OCI-M1 (cell line): ENCODE measurements at places on chromosomes 7 and 10.
A peak's percentile ranks its signal among the peaks of the same experiment; 100 is the strongest.

- DNase-seq, result no peak
Measured at GRCh38 chr10:124649214-124649613, 95.0 kb downstream of the FAM53B start.

DNA sequence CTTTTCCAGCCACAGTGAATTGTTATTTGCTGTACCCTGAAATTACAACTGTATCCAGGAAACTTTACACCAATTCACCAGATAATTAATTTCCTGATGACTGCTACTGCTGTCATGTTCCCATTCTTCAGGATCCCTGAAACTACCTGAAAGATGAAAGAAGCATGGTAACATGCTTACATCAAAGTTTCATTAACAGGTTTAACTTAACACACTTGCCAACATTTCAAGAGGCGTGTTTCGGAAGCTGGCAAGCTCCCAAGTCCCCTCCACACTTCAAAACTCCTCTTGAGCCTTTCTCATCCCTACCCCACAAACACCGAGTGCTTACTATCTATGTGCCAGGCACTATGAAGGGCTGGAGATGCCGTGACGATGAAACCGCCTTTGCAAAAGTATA, 88.6 kb downstream of the MPP7 start:
- DNase-seq, result no peak

DNA sequence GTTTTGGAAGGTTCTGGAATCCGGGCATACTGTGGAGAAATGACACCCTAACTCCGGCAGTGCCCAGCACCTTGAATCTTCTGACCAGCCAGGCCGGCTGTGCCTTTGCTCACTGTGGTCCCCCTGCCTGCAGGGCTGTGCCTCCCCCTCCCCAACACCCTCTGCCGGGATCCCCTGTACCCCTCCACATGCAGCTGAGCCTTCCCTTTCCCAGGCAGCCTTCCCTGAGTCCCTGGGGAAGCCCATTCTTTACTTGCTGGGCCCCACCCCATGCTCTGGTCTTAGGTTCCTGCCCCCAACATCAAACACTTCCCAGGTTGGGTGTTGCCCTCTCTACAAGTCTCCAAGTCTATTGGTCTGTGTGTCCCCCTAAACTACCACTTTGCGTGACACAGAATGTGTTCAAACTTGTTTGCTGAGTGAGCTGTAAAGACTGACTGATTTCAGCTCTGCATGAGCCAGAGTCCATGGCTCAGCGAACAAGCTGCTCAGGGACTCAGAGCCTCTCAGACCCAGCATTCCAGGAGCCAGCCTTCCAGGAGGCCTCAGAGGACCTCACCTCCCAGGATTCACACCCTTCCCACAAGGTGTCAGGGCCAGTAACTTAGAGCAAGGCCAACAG, 31.6 kb downstream of the CALML5 start:
- no peak for DNase-seq

- no peak for DNase-seq
Measured at GRCh38 chr10:29244978-29245377, 43.9 kb upstream of the LYZL1 start.

DNA sequence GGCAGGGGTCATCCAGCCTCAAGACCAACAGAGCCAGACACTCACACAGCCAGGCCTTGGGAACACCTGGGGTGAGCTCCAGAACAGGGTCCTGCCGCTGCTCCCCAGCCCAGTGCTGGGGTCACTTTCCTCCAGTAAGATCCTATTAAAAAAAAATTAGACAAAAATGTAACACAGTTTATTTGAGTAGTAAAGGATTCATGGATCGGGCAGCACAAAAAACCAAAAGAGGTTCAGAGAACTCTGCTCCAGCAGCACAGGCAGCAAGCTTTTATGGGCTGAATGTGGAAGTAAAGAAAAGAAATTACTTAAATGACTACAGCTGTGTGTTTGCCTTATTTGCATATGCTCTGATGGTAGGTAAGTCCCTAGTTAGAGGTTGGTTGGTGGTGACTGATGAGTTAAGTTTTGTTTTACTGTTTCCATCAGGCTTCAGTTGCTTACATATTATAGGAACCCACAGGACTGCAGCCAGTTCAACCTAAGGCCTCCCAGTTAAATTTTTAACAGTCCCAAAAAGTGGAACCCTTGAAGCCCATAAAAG, 80.5 kb upstream of the FGFR2 start:
- no peak for DNase-seq

DNA sequence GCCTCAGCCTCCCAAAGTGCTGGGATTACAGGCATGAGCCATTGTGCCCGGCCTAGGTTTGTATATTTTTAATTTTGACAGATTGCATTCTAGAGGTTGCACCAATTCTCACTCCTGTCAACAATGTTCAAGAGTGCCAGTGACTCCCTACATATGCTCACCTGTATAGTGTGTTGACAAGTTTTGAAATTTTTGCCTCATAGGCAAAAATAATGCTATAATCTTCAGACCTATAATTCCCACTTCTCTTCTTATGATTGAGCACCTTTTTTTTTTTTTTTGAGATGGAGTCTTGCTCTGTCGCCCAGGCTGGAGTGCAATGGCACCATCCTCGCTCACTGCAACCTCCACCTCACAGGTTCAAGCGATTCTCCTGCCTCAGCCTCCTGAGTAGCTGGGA, 139.7 kb downstream of the EVX1 start:
- DNase-seq, result no peak

GRCh38 chr10:96448021-96448457, 65.7 kb downstream of the TLL2 start:
- DNase-seq, result no peak

DNA sequence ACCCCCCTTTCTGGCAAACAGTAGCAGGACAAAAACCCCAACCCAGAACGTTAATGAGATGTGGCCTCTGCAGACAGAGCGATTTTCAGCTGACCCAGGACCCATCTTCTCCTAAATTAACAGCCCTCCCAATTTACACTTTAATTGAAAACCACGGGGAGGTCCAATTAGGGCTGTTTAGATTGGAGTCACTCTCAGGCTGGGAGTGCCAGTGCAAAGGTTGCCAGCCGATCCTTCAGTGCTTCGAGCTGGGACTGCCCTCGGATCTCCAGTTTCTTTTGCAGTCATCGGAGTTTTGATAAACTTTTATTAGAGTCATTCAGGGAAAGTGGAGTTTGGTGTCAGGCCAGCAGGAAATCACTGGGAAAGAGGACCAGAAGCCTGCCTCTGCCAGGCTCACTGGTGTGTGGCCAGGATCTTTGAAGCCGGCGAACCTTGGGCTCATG, 108.0 kb downstream of the DOCK1 start:
- DNase-seq, result no peak

DNA sequence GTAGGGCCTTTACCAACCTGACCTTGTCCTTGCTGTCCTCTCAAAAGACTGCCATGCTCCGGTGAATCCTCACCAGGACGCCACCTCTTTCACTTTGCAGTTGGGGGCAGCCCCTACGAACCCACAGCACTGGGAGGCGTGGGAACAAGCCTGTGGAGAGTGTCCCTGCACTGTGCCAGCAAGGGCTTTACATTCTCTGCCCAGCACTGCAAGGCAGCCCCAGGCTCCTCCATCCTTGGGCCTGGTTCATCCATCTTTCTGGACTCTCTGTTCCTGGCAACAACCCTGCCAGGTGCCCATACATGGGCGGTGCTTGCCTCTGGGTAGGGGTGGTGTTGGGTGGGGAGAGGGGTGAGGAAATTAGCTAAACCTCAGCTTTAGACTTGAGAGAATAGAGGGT, 1.4 kb downstream of the CHAT start:
- no peak for DNase-seq

GRCh38 chr7:156184164-156184563, 371.9 kb upstream of the SHH start:
- DNase-seq, result no peak

GRCh38 chr10:119991066-119991465, 98.5 kb downstream of the SEC23IP start:
- no peak for DNase-seq

- no peak for DNase-seq
Measured at GRCh38 chr7:27159266-27160144, 3.0 kb upstream of the HOXA7 start.

GRCh38 chr7:132603220-132603833, 27.1 kb upstream of the PLXNA4 start:
- DNase-seq, result no peak

- no peak for DNase-seq
Measured at GRCh38 chr10:121681997-121682687, 83.9 kb upstream of the FGFR2 start.

GRCh38 chr7:4824120-4824775, 37.6 kb downstream of the PAPOLB start:
- no peak for DNase-seq

GRCh38 chr10:73262105-73262730, 9.8 kb upstream of the MRPS16 start:
- peak; percentile 83 for DNase-seq

DNA sequence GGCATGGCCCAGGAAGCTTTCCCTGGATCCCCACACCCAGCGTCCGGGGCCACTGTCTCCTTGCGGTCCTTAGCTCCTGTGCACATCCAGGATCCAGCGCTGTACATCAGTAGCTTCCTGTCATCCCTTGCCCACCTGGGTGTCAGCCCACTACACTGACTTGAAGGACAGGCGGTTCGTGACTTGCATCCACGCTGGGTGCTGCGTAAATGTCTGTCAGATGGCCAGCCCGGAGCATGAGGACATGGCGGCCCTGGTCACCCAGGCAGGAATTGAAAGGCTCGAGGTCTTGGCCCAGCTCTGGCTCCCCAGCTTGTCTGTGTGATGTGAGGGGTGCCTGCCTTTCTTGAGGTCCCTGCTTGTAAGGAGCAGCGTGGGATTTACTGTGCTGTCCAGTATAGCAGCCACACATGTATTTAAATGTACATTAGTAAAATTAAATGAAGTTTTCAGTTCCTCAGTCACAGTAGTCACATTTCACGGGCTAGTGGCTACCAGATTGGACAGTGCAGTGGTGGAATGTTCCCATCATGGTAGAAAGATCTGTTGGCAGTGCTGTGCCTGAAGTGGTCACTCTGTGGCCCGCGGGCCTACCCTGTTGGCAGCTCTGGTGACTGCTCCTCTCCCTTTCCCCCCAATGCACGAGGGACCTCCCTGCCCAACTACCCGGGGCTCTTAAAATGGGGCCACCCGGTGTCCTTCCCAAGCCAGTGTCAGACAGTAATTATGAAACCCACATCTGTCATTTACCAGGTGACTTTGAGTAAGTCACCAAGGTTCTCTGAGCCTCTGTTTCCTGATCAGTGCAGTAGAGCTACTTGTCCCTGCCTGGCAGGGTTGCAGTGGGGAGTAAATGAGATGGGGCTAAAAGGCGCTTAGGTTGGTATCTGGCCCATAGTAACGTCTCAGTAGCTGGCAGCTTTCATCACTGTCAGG, 97.8 kb upstream of the PPIF start:
- DNase-seq, result no peak

DNA sequence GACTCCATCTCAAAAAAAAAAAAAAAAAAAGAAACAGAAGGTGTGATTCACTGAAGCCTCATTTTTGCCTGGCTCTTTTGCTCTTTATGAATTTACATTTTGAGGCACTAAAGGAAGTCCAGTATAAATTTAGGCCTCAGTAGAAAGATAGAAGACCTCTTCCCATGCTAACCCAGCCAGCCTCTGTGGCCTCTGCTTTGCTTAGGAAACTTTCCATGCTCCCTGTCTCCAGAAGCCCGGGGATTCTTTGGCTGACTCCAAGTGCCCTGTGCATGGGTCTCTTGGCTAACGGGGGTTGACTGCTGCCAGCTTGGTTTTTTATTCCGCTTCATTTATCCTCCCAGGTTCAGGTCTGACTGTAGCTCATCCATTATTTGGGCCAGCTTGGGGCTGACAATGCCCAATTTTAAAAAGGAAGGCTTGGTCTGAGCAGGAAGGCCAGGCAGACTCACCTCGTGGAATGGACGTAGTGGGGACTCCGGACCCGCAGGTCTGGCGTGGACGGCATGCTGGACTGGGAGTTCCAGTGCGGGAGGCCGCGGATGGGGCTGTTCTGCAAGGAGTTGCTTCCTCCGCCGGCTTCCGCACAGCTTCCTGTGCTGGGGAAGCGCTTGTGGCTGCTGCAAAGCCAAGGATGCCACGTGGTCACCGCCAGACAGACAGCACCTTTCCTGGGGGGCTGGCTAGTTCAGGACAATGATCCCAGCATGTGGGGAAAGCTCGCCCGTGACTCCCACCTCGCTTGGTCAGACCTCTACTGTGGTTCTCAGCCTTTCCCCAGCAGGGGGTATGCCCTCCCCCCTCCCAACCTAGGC, 72.3 kb downstream of the PRPF18 start:
- DNase-seq, result no peak

DNA sequence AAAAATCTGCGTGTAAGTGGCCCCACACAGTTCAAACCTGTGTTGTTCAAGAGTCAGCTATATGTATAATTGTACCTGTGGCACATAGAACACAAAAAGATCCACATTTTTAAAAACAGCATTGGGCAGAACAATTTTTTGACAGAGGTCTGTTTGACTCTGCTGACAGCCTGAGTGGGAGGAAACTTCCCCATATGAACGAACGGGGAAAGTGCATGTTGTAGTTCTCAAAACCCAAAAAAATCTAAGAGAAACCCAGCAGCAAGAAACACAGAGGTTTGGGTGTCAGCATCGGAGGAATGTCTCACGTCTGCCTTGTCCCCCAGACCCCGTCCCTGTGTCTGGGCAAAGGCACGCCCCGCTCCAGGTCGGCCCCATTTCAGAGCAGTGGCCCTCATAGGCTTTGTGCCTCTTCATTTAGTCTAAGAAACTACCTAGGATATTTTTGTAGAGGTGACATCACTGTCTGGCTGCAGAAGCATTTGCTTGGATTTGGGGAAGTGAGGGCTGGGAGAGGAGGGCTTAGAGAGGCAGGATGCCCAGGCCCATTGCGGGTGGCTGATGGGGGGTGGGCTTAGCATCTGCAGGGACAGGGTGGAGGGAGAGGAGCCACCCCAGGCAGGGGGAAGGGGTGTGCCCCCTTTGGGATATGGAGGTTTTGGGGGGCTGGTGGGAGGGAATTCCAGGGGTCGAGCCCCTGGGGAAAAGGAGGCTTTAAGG, 11.0 kb downstream of the CUX1 start:
- peak; percentile 17 for DNase-seq

DNA sequence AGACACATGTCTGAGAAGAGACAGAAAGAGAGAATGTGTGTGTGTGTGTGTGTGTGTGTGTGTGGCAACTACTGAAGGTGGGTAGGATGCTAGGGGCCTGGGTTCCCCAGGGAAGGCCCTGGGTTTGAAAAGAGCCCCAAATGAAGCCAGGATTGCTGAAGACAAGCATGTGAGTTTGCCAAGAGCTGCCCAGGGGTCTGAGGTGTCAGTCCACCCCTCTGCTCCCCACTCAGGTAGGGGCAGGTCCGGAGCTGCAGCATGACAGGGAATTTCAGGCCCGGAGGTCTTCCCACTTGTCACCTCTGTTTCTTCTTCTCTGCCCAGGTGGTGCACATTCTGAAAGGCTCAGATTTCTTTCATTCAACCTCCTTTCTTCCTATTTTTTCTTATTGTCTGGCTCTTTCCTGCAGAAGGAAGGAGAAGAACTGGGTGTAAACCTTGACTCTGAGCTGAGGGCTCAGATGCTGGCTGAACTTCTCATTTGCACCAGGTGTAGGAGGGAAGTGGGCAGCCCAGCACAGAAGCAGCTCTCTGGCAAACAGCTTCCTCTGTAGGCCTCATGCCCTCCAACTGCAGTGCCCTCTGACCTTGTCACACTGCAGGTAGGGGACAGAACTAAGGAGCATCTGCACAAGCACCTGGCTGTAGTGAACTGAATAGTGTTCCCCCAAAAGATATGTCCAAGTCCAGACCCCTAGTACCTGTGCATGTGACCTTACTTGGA, 79.6 kb upstream of the LRRC4 start:
- no peak for DNase-seq
